RWPE2 (cell line): ENCODE measurements at places on chromosomes 5 and 9.

- no peak for DNase-seq
Measured at GRCh38 chr9:133513214-133514100, 11.3 kb downstream of the MYMK start.

GRCh38 chr5:43121913-43122484, 1.3 kb downstream of the ZNF131 start:
- no peak for DNase-seq

- no peak for DNase-seq
Measured at GRCh38 chr5:145316282-145316681, 518.9 kb downstream of the PRELID2 start.

GRCh38 chr9:69174616-69175463, 763 bp downstream of the TJP2 start:
- peak; percentile 86 for DNase-seq

DNA sequence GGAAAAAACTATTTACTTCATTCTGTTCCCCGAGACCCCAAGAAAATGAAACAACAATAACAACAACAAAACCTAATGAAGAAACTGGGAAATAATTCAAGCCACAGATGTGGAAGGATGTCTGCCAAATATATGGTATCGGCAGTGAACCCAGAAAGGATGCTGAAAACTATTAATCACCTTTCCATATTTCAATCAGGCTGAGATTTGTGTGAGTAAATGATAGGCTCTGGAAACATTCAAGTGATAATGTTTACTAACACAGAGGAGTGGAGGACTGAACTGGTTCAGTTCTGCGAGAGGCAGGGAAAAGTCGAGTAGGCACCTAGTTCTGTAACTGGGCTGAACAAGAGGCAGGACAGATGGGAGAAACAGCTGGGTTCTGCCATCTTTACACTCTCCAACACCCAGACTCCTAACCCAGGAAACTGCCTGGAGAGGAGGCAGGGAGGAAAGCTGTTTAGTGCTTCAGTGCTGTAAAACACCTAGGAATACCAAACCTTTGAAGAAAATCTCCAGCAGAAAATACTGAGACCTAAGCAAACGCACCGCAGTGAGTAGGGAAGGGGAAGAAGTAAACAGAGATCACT, 96.8 kb upstream of the GNA14 start:
- DNase-seq = no peak
